ENCODE measurements at places on chromosomes 11 and 22. TPM values are rescaled to one million over a fixed set of nuclear protein-coding genes. Genes with fewer than 3 reads are reported as not detected.

CD3E gene
- total RNA-seq = not detected

CHRM4 gene
- total RNA-seq = 0.07 TPM

KIAA1671 gene
- total RNA-seq = 63.3 TPM

C22orf31 gene
- not detected for total RNA-seq

JAM3 gene
- 126 TPM for total RNA-seq

INPP5J gene
- 0.29 TPM for total RNA-seq

MMP11 gene
- total RNA-seq = 5.3 TPM

CHEK2 gene
- total RNA-seq = 17.8 TPM

All from thoracic aorta endothelial cell (primary cell).